ENCODE measurements at places on chromosomes 11 and 22.

DNA sequence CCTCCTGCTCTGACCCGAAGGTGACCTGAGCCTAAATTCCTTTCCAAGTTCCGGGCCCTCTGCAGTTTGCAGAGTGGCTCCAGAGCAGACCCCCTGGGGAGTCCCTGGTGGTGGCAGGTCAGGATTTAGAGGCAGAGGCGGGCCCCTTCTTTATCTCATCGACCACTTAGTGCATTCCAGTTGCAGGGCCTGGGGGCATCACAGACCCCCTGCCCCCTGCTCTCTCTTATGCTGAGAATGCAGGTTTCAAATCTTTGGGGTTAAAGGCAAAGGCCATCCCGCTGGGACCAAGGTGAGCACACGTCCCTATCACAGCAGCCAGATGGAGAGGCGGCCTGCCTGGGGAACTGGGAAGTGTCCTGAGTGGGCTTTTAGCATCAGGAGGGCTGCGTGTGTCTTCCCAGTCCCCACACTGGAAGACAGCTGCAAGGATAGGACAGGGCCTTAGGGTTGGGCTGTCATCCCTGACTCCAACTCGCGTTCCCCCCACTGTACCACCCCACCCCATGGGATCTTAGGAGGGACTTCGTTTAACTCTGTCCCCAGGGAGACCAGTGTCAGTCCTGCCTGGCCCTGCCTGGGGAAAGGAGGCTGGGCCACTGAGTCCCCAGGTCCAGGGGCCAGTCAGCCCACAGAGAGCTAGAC, 11.3 kb downstream of the DERL3 start:
- no peak for DNase-seq

DNA sequence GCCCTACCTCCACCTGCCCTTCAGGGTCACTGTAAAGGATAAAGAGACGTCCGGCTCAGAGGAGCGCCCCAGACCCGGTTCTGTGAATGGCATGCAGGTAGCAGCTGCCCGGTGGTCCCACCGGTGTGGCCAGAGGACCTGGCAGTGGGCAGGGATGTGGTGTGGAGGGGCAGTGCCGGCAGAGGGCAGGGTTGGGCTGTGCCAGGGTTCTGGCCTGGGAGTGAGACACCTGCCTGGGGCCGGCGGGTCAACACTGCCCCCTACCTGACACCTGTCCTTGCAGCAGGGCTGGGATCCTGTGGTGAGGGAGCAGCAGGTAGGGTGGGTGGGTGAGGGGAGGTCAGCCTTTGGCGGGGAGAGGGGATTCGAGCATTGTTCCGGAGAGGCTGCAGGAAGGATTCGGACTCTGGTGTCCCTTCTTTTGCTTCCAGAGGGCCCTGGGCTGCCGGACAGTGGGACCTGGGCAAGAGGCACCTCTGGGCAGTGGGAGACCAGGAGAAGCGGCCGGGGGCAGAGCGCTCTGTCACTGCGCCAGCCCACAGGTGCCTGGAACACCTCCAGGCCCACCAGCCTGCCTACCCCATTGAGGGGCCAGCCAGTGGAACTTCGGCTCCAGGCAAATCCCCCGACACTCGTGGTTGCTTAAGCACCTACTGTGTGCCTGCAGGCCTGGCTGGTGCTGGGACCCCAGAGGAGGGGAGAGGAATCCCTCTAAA, 1.6 kb upstream of the PHLDA2 start:
- DNase-seq: no peak

DNA sequence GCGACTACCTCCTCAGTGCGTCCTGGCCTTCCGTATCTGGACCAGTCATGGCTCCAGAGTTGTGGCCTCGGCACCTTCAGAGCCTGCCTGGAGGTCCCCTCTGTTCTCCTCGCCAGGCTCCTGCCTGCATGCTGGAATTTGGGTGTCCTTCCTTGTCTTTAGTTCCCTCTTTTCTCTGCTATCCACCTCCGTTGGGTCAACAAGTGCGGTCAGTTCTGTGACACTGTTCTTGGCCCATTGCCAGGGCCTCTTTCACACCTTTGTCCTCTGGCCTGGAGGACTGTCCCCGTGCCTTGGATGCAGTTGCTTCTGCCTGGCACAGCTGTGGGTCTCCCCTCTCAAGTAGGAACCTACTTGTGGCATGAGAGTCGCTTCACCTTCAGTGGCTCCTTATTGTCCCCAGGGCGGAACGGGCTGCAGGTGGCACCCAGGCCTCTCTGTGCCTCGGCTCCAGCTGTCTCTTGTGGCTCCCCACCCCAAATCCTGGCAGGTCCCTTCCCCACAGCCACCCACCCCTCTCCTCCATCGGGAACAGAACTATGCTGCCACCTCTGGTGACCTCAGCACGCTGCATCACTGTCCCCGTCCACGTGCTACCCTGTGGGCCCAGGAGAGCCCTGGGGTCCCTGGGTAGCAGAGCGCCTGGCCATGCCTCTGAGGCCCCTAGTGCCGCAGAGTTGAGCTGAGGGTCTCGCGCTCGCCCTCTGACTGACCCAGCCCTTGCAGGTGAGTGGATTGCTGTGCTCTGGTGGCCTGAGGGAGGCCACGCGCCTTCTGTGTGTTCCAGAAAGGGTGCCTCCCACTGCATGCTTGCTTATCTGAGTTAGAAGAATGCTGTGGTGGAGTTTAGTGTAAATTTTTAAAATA, 4.7 kb downstream of the DGCR8 start:
- no peak for DNase-seq

GRCh38 chr11:8023831-8024555, 36.9 kb downstream of the EIF3F start:
- no peak for DNase-seq

GRCh38 chr22:26445577-26446275, 16.7 kb downstream of the ASPHD2 start:
- DNase-seq: no peak

GRCh38 chr22:46052801-46053562, 76.0 kb upstream of the WNT7B start:
- no peak for DNase-seq

GRCh38 chr11:117579161-117579560, 217.9 kb downstream of the DSCAML1 start:
- no peak for DNase-seq

DNA sequence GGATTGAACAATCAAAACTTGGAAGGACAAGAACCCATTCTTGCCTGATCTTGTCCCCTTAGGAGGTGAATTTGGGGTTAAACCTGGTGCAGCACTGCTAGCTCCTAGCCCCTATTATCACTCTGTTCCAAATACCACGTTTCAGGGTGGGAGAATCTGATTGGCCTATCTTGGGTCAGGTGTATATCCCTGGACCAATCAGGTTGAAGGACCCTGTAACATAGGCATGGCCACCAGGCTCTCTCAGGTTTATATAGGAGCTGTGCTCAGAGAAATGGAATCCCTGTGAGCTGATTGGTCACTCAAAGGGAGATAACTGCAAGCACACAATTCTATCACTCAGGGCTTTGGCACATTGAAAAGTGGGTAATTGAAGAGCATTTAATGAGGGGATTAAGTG, 26.6 kb upstream of the AMPD3 start:
- DNase-seq: no peak

All from stimulated activated CD8-positive, alpha-beta memory T cell treated with anti-CD3 and anti-CD28 coated beads, Interleukin-4, amount 100 ng/mL, for 1 hour (primary cell).